GM10248 (cell line): ENCODE measurements at places on chromosomes 4 and X.

- no peak for DNase-seq
Measured at GRCh38 chr4:25807102-25807728, 55.6 kb downstream of the SEL1L3 start.

GRCh38 chrX:138858438-138858837 lies 146.9 kb upstream of the FGF13 start:
- DNase-seq: no peak

GRCh38 chr4:110640576-110640975 lies 17.7 kb upstream of the PITX2 start:
- no peak for DNase-seq

GRCh38 chr4:138232364-138232763 lies 9.8 kb downstream of the SLC7A11 start:
- no peak for DNase-seq

GRCh38 chr4:73230865-73231517 lies 27.6 kb downstream of the ANKRD17 start:
- no peak for DNase-seq

DNA sequence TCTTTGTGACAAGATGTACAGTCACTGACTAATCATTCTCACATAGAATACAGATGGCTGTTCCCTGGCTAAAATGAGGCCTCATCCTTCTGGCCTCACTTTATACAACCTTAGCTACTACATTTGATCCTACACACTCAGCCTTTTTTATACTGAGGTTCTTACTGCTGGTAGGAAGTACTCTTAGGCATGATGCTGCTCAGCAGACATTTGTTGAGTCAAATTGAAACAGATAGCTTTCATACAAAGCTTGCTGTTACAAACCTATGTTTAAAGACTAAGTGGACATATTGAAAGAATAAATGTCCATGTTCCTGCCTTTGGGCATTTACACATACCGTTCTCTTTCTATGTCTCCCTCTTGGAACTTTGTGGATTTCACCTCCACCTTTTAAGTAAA lies 154.9 kb downstream of the NPFFR2 start:
- peak; percentile 6 for DNase-seq

GRCh38 chr4:88854481-88854880 lies 156.9 kb upstream of the NAP1L5 start:
- DNase-seq: no peak

- peak; percentile 3 for DNase-seq
Measured at GRCh38 chrX:85611926-85612325, 232.5 kb upstream of the POF1B start.

GRCh38 chr4:95998311-95998710 lies 158.4 kb downstream of the PDHA2 start:
- DNase-seq: no peak

DNA sequence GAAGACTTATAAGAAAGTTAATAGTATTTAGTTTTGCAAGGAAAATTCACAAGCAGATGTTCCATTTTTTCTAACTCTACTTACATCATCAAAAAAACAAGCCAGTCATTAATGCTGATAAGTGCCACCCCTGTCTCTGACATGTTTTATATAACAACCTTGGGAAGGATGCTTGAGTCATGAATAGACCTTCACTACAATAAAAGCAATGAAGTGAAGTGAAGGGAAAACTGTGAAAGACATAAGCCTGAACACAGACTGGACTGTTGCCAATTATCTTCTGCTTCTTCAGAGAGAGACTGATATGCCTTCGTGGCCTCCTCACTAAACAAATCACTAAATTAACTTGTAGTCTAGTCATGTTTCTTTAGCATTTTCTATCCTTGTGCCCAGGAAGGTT lies 353.2 kb downstream of the PDHA2 start:
- DNase-seq: no peak

DNA sequence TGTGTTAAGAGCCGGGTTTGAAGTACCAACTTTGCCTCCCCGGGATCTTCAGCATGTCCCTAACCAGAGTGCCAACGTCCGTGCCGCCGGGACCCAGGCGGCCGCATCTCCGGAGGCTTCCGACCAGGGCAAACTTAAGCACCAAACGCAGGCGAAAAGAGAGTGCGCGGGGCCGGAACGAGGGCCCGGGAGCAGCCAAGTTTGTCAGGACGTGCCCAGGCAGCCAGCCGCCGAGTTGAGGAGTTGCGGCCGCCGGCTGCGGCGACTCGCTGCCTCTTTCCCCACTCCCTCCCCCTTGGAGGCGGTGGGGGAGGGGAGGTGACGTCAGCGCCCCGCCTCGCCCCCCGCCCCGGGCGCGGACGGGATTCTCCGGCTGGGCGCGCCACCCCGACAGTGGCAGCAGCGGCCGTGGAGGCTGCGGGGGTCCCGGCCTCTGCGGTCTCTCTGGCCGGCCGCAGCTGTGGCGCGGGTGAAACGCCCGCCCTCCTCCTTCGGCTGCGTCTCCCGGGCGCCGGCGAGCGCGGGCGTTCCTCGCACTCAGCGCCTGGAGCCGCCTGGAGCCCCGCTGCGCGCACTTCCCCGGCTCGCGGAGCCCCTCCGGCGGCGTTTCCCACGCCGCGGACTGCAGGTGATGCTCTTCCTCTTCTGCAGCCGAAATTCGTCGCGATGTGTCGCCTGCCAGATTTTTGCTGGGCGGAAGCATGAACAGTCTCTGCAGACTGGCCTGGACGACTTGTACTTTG lies 2.9 kb upstream of the FAT1 start:
- no peak for DNase-seq

- DNase-seq: no peak
Measured at GRCh38 chr4:13088726-13089658, 395.1 kb downstream of the RAB28 start.

- no peak for DNase-seq
Measured at GRCh38 chr4:159145992-159146330, 43.1 kb downstream of the RAPGEF2 start.

- no peak for DNase-seq
Measured at GRCh38 chr4:30385650-30386049, 334.5 kb upstream of the PCDH7 start.

DNA sequence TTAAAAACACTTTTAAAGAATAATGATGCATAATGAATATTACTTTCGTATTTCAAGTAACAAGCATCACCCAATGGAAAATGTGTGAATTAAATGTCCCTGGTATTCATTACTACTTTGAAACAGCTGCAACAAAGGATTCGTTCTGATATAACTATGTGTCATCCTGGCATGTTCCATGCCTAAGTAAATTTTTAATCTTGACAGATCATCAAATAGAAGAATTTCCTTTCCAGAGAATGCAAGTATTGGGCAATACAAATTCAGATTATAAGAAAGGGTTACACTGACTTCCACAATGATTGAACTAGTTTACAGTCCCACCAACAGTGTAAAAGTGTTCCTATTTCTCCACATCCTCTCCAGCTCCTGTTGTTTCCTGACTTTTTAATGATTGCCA lies 105.3 kb downstream of the SPCS3 start:
- no peak for DNase-seq

DNA sequence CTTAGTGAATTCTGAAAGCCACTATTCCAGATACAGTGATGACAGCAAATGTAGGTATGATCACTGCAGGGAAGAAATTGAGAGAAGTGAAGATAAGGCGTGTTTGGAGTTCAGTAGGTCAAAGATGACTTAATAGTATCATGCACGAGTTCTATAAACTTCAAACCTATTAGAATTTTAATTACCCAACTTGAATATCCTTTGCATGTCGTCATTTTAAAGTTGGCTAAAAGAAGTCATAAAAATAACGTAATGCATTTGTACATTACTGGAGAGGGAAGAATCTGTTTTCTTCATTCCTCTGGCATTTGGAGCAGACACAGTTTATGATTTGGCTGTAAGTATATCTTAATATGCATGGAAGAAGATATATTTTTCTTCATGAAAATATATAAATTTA lies 68.6 kb upstream of the MXRA5 start:
- no peak for DNase-seq

GRCh38 chr4:88008743-88009171 lies 1.3 kb downstream of the PKD2 start:
- peak; percentile 23 for DNase-seq

DNA sequence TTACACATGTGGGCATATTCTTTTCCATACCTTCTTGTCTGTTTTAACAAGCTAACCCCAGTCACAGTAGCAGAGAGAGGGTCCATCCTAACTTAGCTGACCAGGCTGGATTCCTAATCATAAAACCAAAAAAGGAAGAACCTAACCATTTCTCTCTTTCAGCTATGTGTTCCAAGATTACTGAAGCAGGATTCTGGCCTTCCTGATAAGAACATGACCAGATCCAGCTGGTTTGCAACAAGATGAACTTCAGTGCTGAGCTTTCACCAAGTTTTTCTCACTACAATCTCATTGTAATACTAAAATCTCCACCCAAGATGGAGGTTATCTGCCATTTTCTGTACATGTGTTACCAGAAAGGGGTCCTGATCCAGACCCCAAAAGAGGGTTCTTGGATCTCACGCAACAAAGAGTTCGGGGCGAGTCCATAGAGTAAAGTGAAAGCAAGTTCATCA lies 20.4 kb upstream of the UBA6 start:
- DNase-seq: no peak

GRCh38 chr4:82842593-82842992 lies 44.0 kb upstream of the SCD5 start:
- DNase-seq: no peak

GRCh38 chrX:100449696-100450608 lies 39.9 kb upstream of the PCDH19 start:
- no peak for DNase-seq

DNA sequence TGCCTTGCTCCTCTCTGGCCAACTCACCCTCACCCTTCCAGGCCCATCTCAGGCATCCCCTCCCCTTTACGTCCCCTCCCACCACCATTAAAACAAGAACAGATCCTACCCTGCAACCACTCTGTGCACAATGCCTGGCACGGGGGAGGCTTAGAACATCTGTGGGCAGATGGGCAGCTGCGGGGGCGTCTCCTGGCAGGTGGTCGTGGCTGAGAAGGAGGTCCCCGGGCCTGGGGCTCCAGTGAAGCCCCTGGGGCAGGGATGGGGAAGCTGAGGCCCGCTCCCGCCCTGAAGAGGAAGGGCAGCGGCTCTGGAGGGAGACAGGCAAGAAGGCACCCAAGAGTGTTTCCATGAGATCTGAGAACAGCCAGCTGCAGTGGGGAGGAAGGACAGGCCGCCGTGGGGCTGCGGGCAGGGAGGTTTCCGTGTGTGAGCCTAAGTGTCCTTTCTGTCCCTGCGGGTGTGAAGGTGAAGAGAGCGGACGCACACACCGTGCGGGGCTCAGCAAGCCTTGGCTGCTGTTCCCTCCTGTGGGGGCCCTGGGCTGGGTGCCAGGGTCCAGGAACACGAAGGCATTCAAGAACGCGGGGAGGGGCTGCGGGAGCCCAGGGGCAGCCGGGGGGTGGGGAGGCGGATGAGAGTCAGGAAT lies 7.8 kb upstream of the TBC1D14 start:
- no peak for DNase-seq

- no peak for DNase-seq
Measured at GRCh38 chr4:97370568-97370967, 772.7 kb downstream of the STPG2 start.

- no peak for DNase-seq
Measured at GRCh38 chrX:23503835-23504539, 163.3 kb upstream of the PRDX4 start.

- DNase-seq: no peak
Measured at GRCh38 chr4:134622199-134622598, 420.6 kb upstream of the PABPC4L start.

GRCh38 chr4:144658903-144659302 lies 12.9 kb downstream of the HHIP start:
- no peak for DNase-seq

DNA sequence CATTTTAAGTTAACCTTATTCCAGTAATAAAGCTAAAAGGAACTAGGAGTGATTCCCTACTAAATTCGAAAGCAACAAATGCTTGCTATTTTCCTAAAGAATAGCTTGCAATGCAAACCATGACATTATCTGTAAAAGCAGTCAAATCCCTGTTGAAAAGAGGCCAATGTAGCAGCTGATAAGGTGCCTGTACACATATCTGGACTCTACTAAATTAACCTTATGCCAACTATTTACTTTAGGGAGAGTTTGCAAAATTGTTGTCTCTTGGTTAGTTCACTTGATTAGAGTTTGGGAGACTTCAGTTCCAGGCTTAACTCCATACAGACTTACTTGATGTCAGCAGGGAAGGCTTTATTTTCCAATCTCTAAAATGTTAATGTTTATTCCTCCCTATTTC lies 6.0 kb downstream of the IL13RA2 start:
- no peak for DNase-seq

DNA sequence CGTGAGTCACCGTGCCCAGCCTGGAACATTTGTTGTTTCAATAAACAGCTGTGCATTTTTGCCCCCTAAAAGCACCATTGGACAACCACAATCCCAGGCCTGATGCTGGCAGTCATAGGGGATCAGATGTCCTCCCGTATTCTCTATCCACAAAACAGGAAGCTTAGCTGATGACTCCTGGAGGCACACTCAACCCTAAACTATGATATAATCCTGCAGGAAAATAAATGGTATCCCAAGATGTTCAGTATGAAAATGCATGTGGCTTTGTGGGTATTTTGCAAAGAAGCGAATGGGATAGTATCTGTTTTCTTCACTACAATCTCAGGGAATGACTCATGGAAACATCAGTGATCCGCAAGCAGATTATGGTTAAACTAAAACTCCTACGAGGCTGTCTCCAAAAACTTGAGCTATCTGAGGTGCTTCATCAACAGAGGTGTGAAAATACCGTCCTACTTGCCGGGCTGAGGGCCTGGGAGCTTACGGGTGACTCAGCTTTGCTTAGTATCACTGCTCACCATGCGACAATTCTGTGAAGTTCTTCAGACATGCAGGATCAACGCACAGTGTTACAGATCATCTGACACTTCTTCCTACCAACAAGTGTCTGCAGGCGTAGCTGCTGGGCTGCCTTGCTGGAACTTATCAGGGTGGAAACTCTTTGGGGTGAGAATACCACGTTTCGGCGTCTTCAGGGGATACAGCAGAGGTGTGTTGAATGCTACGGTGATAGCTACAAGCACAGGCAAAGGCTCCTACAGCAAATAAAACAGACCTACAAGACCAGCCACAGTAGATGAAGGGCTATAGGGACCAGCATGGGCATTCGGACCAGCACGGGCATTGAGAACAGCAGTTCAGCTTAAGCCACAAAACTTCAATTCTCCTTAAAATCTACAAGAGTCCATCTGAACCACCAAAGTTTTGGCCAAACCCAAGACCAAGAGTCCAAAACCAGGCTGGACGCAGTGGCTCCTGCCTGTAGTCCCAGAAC lies 148.5 kb downstream of the DHRSX start:
- DNase-seq: no peak

GRCh38 chr4:146346276-146346675 lies 131.9 kb downstream of the REELD1 start:
- peak; percentile 13 for DNase-seq

DNA sequence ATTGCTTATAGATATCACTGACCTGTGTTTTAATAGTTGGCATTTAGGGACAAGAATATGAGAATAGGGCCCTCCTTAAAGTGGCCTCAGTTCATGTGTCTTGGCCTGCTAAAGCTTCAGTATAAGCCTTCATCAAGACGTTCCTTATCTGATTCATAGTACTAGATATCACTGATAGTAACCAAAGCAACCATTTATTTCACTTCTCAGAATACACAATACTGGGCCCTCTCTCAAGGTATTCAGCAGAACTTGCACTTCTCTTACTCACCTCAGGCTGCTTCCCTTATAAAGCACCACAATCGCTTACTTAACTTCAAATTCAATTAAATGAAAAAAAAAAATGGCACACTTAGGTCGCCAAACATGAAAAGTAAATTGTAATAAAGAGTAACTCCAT lies 259.4 kb upstream of the PCDH7 start:
- no peak for DNase-seq
